ENCODE measurements at places on chromosomes 2 and 18. TPM values are rescaled to one million over a fixed set of nuclear protein-coding genes. Genes with fewer than 3 reads are reported as not detected.

Gene MALL
- 0.77 TPM for total RNA-seq

Gene ABCG8
- not detected for total RNA-seq

Gene CREG2
- total RNA-seq, result 7.1 TPM

Gene TCF4
- 11.5 TPM for total RNA-seq

DNA sequence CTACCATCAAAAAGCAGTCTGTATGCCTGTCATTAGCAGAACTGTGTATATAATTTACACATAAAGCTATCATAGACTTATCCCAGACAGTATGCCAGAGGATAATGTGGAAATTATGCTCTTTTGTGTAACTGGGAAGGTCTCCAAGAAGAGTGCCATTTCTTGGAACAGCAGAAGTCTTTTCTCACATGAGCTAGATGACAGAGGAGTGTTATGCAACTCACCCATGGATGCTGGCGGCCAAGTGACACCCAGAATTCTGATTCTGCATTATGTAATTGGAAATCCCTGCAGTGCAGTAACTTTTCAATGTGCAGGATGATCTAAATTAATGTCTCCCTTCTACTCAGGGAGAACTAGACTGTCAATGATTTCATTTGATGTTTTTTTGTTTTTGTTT, 160.0 kb downstream of the UBE2E3 start:
- DNase-seq, result no peak

DNA sequence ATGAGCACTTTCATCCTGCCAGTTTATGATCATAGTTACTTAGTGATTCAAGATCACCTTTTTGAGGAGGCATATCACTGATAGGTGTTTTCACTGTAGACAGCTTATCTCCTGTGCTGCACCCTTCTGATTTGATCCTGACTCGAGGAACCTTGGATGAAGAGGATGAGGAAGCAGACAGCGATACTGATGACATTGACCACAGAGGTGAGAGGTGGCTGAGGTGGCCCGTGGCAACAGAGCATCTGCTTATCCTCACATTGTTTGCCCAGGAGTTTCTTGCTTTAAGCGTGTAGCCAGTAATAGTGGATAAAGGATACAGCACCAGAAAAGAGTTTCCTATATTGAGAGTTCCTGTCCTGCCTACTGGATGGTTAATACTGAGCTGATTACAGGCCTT, 15.7 kb downstream of the SUPT7L start:
- no peak for DNase-seq

- no peak for DNase-seq
These were observed 115.3 kb downstream of the METTL8 start for GRCh38 chr2:171318463-171318934.

DNA sequence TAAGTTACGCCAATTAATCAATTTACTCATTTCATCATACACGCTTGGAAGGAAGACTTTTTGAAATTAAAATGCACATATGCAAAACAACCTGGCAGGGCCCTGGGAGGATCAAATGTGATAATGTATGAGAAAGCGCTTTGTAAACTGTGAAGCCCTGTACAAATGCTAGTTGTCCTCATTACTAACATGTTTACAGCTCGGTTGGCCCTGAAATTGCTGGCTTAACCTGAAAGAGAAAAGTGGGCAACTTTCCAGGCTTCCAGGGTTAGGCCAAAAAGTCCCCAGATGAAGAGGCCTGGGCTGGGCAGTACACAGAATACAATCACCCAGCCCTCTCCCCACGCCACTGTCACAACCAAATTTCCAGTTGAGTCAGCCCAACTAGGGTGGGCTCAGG, 60.2 kb downstream of the DNMT3A start:
- no peak for DNase-seq

DNA sequence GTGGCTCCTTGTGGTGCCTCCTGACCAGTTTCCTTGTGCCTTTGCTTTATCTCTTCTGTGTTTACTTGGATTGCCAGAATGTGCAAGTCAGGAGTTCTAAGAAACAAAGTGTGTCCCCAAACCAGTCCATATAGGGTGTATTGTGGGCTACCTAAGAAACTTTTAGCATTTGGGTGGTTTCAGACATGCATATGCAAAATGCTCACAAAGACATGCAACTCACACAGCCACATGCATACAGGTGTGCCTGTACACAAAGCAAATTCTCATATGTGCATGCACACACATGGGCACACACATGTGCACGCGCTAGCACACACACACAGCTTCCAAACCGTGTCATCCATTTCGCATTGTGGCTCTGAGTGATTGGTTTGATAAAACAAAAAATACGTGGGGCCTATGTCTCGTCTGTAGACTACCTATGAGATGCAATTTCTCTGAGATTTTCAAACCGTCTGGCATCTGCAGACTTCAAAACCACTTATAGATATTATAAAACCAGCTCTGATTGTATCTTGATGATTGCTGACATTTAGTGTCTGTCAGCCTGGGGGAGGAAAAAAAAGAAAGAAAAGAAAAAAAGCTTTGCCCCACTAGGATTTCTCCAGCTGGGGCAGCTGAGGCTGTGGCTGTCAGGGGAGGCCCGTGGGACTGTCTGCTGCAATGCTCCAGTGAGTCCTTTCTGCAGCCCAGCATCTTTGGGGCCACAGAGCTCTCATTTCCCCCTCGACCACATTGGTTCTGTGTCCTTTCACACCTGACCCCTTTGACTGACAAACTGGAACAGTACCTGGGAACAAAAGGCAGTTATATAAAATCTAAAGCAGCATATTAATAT, 556.1 kb downstream of the CMPK2 start:
- no peak for DNase-seq

GRCh38 chr2:39530411-39530866, 93.4 kb upstream of the MAP4K3 start:
- peak; percentile 63 for DNase-seq

DNA sequence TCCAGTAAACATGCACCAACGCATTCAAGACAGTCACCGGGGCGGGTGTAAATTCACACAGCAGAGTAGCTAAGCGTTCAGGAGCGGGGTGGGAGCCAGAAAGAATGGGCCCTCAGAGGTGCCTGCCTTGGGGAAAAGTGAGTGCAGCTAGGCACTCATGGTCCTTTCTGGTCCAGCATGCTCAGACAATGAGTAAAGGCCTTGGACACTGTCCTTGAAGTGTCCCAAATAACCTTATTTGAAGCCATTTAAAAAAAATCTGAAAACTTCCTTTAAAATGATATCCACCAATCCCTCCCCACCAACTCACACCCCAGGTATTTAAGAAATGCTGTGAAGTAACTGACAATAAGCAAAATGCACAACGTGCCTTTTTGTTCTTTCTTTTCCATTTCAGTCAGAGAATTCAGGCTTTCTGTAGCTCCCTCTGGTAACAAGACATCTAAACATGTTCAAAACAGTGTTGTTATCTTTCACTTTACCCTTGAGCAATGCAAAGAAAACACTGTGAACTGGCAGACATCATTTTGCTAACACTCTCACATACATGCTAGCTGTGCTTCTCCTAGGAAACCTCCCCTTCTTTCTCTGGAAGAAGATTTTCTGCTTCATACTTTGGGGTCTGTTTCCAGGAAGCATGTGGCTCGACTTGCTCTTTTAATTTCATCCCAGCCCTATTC, 445.1 kb upstream of the SPRED2 start:
- DNase-seq, result peak; percentile 51

- DNase-seq, result no peak
These were observed 37.7 kb downstream of the ANKRD12 start for GRCh38 chr18:9174302-9174701.

- no peak for DNase-seq
These were observed 116.3 kb downstream of the TTC32 start for GRCh38 chr2:19785447-19785846.

DNA sequence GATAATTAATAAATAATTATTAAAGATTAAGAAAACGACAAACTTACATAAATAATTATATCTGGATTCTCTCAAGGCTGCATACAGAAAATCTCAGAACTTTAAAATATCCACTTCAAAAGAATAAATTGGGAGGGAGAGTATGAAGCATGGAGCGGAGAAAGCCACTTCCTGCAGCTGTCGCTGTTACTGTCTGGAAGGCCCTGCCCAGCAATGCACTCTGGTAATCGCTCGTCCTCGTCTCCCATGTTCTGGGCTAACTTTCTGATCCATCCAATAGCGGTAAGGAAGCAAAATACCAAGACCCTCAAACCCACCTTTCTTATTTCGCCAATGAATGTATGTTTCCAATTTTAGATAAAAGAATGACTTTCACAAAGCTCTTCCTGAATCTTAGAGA, 26.7 kb downstream of the CYRIA start:
- no peak for DNase-seq

DNA sequence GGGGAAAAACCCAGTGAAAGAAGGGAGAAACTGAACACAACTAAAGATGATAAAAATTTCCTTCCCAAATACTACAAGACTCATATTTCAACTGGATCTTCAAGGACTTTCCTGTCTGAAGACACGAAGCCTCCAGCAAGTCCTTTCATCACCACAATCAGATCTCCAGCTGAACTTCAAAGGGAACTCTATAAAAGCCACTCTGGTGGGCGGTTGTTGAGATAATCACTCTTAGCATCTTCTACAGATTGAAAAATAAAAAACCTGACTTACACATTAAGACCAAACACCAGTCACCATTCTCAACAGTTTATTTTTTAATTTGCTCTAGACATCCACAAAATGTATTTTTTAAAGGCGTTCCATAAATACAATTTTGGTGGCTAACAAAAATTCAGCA, 4.4 kb downstream of the REV1 start:
- DNase-seq, result no peak

- peak; percentile 4 for DNase-seq
These were observed 931.7 kb upstream of the CHAC2 start for GRCh38 chr2:52835909-52836308.

Measured in HT1080 (cell line).